ENCODE measurements at places on chromosomes 13 and 19.

GRCh38 chr13:91133941-91134802 is 213.3 kb upstream of the MIR17HG start:
- H3K27ac ChIP-seq = no peak overlapping the region
- no peaks in the 10 kb centered on the region for H3K27me3 ChIP-seq
- H3K4me1 ChIP-seq = peaks cover 3% of the 10 kb centered on the region

GRCh38 chr19:18612772-18613588 is at the start of gene TMEM59L:
TMEM59L (plus strand) TSS chr19:18612870; CDS start chr19:18612959, 89 bp downstream.
- H3K27me3 ChIP-seq = peaks cover 80% of the 10 kb centered on the region
- peak within 1 kb of the TSS; percentile 45 for H3K4me3 ChIP-seq
- no peak within 1 kb of the TSS for H3K27ac ChIP-seq
- peaks cover 26% of the 10 kb centered on the region for H3K4me1 ChIP-seq
- no peak for DNase-seq

DNA sequence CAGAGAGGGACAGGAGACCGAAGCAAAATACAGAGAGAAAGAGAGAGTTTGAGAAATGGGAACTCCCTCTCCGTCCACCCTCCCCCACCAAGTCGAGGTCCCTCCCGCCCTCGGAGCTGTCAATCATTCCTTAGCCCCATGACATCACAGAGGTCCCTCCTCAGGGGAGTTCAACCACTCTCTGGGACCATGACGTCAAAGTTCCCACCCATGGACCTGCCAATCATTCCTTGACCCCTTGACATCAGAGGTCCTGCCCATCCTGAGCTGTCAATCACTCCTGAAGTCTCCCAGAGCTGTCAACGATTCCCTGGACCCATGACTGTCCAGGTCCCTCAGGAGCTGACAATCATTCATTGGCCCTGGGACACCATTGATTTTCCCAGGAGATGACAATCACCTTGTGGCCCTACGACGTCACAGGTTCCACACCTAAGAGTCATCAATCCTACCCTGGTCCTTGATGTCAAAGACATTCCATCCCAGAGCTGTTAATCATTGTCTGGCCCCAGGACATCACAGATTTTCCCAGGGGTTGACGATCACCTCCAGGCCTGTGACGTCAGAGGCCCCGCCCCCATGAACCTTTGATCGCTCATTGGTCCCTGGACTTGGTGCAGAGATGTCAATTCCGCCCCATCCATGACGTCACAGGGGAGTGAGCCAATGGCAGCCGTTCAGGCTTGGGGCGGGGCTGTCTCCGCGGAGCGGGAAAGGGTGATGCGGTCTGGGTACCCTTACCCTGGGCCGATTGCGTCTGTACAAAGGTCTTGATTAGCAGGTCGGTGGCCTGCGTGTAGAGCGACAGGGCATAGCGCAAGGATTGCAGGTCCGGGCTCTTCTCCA is 61.7 kb downstream of the COLGALT1 start:
- H3K4me1 ChIP-seq = no peaks in the 10 kb centered on the region
- DNase-seq = peak; percentile 24

- H3K27me3 ChIP-seq = peaks cover 6% of the 10 kb centered on the region
- H3K27ac ChIP-seq = no peak overlapping the region
- no peaks in the 10 kb centered on the region for H3K36me3 ChIP-seq
- no peaks in the 10 kb centered on the region for H3K4me1 ChIP-seq
- no peak overlapping the region for H3K4me3 ChIP-seq
These were observed 25.6 kb downstream of the TMEM255B start for GRCh38 chr13:113784645-113785024.

DNA sequence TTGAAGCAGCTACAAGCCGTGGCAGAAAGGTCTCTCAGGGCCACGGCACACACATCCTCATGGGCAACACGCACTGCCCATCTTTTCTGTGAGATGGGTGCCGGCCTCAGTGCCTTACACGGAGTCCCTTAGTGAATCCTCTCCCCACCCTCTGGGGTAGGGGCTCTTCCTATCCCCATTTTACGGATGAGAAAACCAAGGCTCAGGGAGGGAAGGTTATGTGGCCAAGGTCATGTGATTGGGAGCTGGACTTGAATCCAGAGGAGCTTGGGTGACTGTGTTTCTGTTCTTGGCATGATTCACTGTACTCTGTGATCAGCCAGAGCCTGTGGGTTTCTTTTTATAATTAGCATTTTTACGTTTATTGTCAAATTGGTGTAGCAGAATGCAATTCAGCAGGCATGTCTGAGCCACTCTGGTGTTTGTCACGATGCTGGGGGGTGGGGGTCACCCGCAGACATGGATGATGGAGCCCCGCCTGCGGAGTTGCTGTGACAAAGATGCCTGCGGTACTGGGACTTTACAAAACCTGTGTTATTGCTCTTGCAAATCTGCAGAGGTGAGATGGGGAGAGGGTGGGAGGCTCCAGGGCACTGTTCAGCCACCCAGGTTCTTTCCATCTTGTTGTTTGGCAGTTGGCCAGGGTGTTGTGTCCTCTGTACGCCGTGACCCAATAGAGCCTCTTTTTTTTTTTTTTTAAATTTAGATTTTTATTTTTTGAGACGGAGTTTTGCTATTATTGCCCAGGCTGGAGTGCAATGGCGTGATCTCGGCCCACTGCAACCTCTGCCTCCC is 4.5 kb downstream of the SCN1B start:
- no peaks in the 10 kb centered on the region for H3K36me3 ChIP-seq
- peaks cover 8% of the 10 kb centered on the region for H3K4me1 ChIP-seq
- H3K4me3 ChIP-seq = no peak overlapping the region
- H3K27ac ChIP-seq = no peak overlapping the region
- DNase-seq = no peak

GRCh38 chr13:87678372-87678752 is 7.2 kb downstream of the SLITRK5 start:
- no peak for DNase-seq
- H3K36me3 ChIP-seq = no peaks in the 10 kb centered on the region
- H3K4me1 ChIP-seq = peaks cover 4% of the 10 kb centered on the region

- no peak overlapping the region for H3K4me3 ChIP-seq
- DNase-seq = no peak
- no peak overlapping the region for H3K27ac ChIP-seq
- no peaks in the 10 kb centered on the region for H3K4me1 ChIP-seq
- no peaks in the 10 kb centered on the region for H3K36me3 ChIP-seq
- H3K27me3 ChIP-seq = no peaks in the 10 kb centered on the region
These were observed 1336.1 kb downstream of the PCDH9 start for GRCh38 chr13:65894049-65894448.

GRCh38 chr19:4329858-4330257 is 8.8 kb downstream of the STAP2 start:
- H3K27ac ChIP-seq = no peak overlapping the region
- H3K4me3 ChIP-seq = no peak overlapping the region
- H3K4me1 ChIP-seq = peaks cover 12% of the 10 kb centered on the region
- no peaks in the 10 kb centered on the region for H3K36me3 ChIP-seq
- DNase-seq = no peak

- H3K36me3 ChIP-seq = no peaks in the 10 kb centered on the region
- peak; percentile 75 for DNase-seq
- no peak overlapping the region for H3K4me3 ChIP-seq
- no peaks in the 10 kb centered on the region for H3K27me3 ChIP-seq
These were observed 22.0 kb downstream of the GPC6 start for GRCh38 chr13:93248627-93249047.

GRCh38 chr13:96996107-96996506 is 1.8 kb upstream of the OXGR1 start:
- H3K4me1 ChIP-seq = peaks cover 4% of the 10 kb centered on the region
- H3K27ac ChIP-seq = no peak overlapping the region
- no peak overlapping the region for H3K4me3 ChIP-seq
- peaks cover 57% of the 10 kb centered on the region for H3K27me3 ChIP-seq
- no peaks in the 10 kb centered on the region for H3K36me3 ChIP-seq
- no peak for DNase-seq

DNA sequence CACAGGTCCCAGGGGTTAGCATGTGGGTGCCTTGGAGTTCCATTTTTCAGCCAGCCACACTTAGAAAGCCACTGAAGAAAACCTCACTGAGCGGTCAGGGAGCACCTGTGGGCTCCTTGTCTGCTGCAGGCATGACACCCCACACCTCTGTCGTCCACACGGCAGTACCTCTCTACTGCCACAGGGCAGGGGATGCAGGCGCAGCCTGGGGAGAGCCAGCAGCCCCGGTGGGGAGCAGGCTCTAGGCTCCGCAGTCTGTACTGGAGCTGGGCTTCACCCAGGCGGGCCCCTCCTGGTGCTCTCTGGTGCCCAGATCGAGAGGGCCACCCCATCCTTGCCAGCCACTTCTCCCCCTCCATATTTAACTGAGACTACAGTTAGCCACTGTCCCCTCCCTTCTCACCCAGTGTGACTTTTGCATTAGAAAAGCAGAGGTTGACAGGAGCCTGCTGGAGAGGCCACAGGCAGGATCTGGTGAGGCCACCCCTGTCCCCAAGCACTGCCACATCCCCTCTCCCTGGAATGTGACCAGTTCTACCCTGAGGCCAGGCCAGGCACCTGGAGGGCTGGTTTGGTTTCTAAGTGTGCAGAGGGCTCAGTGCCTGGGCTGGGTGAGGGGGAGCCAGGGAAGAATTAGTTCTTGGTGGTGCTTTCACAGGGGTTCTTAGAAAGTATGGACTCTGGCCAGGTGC is 104.4 kb downstream of the KDM4B start:
- H3K27ac ChIP-seq = no peak overlapping the region
- no peaks in the 10 kb centered on the region for H3K36me3 ChIP-seq
- DNase-seq = no peak
- H3K27me3 ChIP-seq = no peaks in the 10 kb centered on the region

DNA sequence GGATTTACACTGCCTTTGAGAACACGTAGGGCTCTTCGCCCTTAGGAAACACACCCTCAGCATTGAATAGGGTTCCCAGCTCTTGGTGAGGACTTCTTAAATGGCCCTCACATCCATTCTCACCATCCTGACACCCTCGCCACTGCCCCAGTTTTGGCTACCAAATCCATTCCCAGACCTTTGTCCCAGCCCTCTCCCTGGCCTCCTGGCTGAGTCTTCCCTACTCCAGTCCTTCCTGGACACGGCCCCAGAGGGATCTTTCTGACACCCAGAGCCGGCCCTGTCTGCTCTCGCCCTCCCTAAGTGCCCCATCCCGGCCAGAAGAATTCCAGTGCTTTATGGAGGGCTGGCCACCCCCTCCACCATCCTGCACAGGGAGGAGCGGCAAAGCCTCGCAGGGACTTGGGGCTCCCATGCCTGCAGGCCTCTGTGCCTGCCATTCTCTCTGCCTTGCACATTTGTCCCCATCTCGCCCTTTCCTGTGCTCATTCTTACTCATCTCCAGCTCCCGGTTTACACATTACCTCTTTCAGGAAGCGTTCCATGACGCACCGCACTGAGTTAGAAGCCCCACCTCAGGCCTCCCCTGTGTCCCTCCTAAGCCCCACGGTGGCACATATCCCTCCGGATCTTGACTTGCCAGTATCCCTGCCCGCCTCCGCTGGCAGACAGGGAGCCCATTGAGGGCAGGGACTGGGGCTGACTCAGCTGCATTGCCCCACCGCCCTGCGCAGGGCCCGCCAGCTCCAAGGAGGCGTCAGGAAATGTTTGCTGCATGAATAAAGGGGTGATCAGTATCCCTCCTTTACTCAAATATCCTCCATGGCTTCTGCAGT is 11.0 kb upstream of the KLK14 start:
- H3K4me3 ChIP-seq = no peak overlapping the region
- no peak overlapping the region for H3K27ac ChIP-seq
- DNase-seq = no peak
- H3K36me3 ChIP-seq = no peaks in the 10 kb centered on the region

- peak overlapping the region; percentile 96 for H3K27ac ChIP-seq
- peak; percentile 80 for DNase-seq
- H3K4me3 ChIP-seq = no peak overlapping the region
- peaks cover 35% of the 10 kb centered on the region for H3K4me1 ChIP-seq
These were observed 4.3 kb downstream of the NDFIP2 start for GRCh38 chr13:79485014-79485811.

DNA sequence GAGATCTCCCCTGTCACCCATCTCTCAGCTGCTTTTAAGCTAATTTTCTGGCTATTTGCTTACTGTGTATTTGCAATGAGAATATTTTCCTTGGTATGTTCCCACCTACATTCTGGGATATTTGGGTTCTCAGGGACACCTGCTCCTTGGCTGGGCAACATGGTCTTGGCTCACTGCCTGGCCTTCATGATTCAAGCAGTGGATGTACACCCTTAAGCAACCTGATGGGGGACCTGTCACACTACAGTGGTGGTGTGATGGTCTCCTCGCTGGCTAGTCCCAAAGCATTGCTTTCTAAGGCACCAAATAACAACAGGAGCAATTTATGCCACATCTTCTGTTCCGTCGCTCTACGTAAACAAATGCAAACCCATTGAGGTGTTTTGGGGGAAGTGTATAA is 35.3 kb upstream of the RFC3 start:
- H3K27me3 ChIP-seq = peaks cover 4% of the 10 kb centered on the region
- H3K4me3 ChIP-seq = no peak overlapping the region
- no peak overlapping the region for H3K27ac ChIP-seq
- peaks cover 3% of the 10 kb centered on the region for H3K4me1 ChIP-seq
- H3K36me3 ChIP-seq = no peaks in the 10 kb centered on the region

- no peak for DNase-seq
- H3K27ac ChIP-seq = no peak overlapping the region
- peaks cover 10% of the 10 kb centered on the region for H3K4me1 ChIP-seq
- no peaks in the 10 kb centered on the region for H3K27me3 ChIP-seq
These were observed 2.2 kb upstream of the ARHGAP33 start for GRCh38 chr19:35773020-35773806.

GRCh38 chr13:98397221-98397620 is 179.7 kb downstream of the STK24 start:
- no peaks in the 10 kb centered on the region for H3K27me3 ChIP-seq
- H3K4me3 ChIP-seq = no peak overlapping the region
- H3K4me1 ChIP-seq = peaks cover 5% of the 10 kb centered on the region
- DNase-seq = no peak

DNA sequence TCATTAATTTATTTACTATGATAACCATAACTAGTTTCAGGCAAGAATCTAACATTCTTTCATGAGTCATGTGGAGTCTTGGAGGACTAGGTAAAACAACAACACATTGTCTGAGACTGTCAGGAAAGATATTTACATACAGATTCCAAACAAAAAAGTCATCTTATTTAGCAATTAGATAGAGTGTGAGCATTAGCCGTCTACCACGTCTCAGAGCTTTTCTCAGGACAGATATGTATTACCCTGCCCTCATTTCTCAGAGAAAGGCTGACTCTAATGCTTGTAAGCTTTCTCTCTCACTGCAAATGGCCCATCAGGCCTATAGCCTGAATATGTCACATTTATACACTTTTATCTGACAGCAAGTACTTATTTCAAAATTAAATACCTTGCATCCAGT is 312.1 kb upstream of the PCDH20 start:
- H3K27ac ChIP-seq = peak overlapping the region; percentile 6
- no peak overlapping the region for H3K4me3 ChIP-seq
- DNase-seq = no peak
- H3K36me3 ChIP-seq = no peaks in the 10 kb centered on the region
- H3K4me1 ChIP-seq = peaks cover 6% of the 10 kb centered on the region

DNA sequence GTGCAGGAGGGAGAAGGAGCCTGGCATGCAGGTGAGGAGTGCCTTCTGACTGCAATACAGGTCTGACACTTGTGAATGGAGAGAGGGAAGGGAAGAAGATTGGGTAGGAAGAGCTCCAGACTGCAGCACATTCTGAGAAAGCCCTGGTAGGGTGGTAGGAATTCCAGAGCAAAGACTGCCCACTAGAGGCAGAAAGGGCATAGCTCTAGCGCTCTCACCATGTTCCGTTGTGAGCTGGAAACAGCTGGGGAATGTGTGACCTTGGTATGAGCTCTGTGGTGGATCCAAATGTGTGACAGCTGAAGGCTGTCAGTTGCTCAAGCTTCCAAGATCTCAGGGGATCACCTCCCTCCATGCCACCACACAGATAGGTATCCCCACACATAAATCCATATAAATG is 2.9 kb upstream of the MTUS2 start:
- no peak overlapping the region for H3K4me3 ChIP-seq
- no peak overlapping the region for H3K27ac ChIP-seq
- H3K36me3 ChIP-seq = no peaks in the 10 kb centered on the region
- H3K27me3 ChIP-seq = peaks cover 39% of the 10 kb centered on the region
- no peak for DNase-seq
